ENCODE measurements at places on chromosomes 13 and 19.

DNA sequence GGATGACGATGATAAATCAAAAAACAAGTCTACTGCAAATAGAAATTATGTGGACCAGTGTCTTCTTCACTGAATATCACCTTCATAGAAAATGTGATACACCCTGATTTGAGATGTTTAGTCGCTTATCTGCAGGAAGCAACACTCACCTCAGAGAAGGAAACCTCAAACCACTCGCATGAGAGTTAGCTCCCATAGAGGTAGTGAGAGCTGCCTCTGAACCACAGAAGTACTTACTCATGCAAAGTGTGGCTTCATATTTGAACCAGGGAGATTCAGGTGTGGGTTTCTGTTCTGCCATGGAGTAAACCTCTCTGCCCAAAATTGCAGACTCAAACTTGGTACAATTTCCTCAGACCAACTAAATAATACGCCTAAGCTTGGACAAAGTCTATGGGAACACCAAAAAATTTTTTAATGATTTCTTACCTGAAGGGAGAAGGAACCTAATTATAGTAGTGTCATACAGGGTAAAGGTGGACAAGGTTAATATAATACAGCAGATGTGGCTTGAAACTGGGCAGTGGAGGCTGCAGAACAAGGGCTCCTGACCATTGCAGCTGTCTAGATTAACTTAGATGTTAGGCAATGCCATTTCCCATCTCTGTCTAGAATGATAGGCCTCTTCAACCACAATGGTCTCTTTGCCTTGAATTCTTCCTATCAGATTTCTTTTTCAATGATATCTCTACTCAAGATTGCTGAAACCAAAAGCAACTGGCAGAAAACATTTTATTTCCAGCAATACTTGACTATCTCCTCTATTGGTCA is 29.6 kb upstream of the RCBTB2 start:
- no peak for DNase-seq

GRCh38 chr19:19410553-19411550 is 5.4 kb downstream of the GATAD2A start:
- no peak for DNase-seq

- no peak for DNase-seq
Observed at GRCh38 chr13:52414963-52415362, 9.0 kb upstream of the THSD1 start.

DNA sequence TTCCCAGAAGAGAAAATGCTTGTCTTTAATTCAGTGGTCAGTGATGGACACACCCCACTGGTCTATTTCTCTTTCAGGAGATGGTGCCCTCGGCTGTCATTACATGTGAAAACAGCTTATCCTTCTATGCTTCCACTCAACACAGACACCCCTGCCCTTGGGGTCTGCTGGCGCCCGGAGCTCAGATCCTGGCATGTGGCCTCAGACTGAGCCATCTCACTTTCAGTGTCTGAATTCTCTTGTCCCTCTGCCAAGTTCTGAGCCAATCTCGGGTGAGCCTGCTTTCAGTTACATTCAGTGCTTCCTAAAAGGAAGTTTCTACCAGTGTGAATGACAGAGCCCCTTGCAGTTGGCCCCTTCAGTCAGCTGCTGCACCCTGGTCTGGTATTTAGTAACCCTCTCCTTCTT is 293.6 kb downstream of the DNAJC15 start:
- DNase-seq, result peak; percentile 16

DNA sequence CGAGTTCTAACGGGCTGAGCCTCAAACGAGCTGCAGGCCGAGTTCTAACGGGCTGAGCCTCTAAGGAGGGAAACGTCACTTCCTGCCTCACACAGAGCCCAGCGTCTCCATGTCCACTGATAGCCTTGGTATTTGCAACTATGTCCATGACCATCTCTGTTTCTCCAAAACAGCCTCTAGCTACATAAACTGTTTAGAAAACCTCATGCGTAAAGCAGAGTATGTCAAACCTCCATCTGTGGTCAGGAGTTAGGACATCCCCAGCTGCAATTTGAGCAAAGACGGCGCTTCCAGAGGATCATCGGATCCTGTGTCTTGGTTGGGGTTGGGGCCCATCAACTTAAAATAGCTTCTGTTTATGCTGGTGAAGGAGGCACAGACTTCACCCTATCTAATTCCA is 20.8 kb downstream of the RASA3 start:
- no peak for DNase-seq

- no peak for DNase-seq
Observed at GRCh38 chr13:73223372-73223781, 164.6 kb downstream of the KLF5 start.

GRCh38 chr13:109454167-109454917 is 332.0 kb downstream of the IRS2 start:
- DNase-seq, result no peak

GRCh38 chr13:34640179-34640992 is 301.7 kb upstream of the NBEA start:
- DNase-seq, result no peak

DNA sequence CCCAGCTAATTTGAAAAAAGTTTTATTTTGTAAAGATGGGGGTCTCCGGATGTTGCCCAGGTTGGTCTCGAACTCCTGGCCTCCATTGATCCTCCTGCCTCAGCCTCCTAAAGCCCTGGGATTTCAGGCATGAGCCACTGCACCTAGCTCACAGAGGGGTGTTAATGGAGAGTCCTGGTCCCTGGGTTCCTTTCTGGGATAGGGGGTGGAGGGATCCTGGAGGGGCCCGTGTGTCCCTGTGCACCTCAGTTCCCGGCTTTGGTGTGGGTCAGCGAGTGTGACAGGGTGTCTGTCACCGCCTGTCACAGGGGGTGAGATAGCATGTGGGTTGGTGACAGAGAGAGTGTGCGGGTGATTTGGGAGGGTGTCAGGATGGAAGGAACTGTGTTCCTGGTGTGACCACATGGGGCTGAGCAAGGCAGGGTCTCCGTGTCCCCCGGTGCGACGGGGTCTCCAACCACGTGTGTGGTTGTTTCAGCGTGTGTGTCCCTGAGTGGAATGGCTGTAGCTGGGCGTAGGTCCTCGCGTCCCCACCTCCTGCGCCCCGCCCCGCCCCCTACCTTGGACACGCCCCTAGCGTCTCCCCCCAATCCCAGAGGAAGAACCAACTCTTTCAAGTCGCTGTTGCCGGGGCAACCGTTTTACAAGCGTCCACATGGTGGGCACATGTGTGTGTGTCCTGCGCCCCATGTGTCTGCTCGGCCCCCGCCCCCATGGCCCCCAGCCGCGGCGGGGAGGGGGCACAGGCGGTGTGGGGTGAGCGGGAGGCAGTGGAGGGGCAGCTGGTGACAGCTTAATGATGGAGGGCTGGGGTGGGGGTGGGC is 2.9 kb upstream of the NRTN start:
- DNase-seq, result no peak

Measured in C1 segment of cervical spinal cord (tissue), 14 donors.